ENCODE measurements at places on chromosomes 1 and 21.

DNA sequence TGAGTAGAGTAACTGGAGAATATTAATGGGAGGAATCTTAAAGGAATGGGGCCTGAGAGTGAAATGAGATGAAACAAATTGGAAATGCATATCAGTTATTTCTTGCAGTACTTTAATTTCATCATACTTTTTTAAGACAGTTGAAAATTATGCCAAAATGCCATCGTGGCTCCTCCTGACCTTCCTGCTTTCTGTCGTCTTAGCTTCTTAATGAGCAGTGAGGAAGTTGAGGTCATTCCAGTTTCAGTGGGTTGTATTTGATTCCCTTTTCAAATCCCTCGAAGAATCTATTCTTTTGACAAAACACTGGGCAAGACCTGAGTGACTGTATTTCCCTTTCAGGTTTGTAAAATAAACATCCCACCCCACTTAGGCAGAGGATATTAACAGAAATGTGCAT lies 134.9 kb upstream of the MAP1LC3C start:
- DNase-seq, result no peak

- no peak for DNase-seq
Observed at GRCh38 chr1:63987014-63987627, 213.3 kb downstream of the ROR1 start.

GRCh38 chr1:29696656-29697390 lies 460.5 kb downstream of the PTPRU start:
- no peak for DNase-seq

GRCh38 chr1:115241309-115241708 lies 96.7 kb downstream of the NGF start:
- no peak for DNase-seq

GRCh38 chr1:155884982-155885381 lies 25.6 kb downstream of the SYT11 start:
- DNase-seq, result no peak

GRCh38 chr1:172142324-172142723 lies 278.2 kb upstream of the C1orf105 start:
- no peak for DNase-seq

DNA sequence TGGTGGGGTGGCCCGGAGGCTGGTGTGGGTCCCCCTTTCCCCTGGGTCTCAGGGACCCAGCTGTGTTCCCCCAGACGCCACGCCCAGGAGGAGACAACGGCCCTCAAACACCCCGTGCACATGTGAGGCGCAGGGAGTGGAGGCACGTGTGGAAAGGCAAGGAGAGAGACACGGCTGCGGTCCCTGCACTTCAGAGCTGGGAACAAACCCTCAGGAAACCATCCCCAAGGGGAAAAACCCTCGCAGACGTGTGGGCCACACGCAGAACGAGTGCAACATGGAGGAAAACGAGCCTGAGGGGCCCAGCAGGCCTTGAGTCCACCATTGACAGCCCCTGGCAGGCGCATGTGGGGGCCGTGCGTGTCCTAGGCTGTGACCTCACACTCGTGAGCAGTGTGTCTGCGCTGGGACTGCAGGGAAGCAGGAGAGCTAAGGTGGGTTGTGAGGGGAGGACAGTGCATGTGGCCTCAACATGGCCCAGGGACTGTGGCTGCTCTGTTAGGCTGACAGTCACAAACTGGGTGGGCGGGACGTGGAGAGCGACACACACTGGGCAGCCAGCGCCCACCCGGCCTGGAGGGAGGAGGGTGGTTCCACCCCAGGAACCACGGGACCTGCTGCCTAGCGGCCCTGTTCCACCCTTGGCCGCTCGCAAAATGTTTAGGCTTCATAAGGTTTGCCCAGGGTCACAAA lies 20.0 kb downstream of the ITGB2 start:
- DNase-seq, result no peak

DNA sequence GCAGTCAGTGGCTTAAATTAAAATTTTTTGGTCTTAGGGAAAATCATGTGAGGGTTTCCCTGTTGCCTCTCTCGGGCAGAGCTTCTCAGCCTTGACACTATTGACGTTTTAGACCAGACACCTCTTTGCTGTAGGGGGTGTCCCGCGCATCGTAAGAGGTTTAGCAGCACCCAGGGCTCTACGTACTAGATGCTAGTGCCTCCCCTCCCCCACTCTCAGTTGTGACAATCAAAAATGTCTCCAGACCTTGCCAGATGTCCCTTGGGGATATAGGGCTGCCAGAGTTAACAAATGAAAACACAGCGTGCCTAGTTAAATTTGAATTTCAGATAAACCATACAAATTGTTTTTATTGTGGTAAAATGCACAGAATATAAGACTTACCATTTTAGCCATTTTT lies 293.3 kb downstream of the DISC1 start:
- DNase-seq, result no peak

DNA sequence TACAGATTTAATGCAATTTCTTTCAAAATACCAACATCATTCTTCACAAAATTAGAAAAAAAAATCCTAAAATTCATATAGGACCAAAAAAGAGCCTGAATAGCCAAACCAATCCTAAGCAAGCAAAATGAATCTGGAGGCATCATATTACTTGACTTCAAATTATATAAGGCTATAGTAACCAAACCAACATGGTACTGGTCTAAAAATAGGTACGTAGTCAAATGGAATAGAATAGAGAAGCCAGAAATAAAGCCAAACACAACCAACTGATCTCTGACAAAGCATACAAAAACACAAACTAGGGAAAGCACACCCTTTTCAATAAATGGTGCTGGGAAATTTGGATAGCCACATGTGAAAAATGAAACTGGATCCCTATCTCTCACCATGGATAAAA lies 112.3 kb upstream of the TSPAN2 start:
- DNase-seq, result no peak

DNA sequence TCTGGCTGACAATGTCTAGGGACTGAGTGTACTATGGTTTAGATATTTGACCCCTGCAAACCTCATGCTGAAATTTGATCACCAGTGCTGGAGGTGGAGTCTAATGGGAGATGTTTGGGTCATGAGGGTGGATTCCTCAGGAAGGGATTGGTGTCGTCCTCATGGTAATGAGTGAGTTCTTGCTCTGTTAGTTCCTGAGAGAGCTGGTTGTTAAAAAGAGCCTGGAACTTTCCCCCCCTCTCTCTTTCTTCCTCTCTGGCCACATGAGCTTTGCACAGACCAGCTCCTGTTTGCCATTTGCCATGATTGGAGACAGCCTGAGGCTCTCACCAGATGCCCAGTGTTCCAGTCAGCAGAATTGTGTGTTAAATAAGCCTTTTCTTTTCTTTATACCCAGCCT lies 36.6 kb upstream of the CNIH3 start:
- no peak for DNase-seq

GRCh38 chr1:68301471-68302001 lies 69.2 kb upstream of the WLS start:
- DNase-seq, result no peak

DNA sequence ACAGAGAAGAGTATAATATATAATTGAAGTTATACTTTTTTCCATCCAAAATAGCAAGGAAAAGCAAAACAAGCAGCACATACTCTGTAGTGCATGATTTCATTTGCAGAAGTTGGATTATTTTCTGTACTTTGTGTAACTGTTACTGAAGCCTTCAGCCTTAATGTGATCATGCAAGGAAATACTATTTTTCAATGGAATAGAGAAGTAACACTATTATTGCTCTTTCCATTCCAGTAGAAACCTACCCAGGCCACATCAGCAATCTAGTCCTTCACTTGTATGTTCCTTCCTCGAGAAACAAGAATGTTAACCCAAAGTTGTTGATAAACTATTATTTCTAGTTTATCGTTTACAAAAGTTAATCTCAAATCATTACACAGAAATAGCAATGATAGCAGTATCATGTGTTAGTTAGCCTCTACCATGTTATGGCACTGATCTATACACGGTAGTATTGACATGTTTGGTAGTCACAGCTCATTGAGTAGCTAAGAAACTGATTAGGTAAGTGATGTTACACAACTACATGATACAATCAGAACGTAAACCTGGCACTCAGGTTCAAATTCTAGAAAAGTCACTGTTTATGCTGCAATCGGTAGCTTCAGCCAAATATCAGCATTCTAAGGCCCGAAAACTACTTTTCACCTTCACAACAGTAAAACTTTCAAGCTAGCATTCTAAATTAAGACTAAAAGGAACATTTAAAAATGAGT lies 37.6 kb upstream of the CHRM3 start:
- DNase-seq, result no peak

GRCh38 chr1:100624886-100625610 lies 87.1 kb downstream of the GPR88 start:
- DNase-seq, result no peak

DNA sequence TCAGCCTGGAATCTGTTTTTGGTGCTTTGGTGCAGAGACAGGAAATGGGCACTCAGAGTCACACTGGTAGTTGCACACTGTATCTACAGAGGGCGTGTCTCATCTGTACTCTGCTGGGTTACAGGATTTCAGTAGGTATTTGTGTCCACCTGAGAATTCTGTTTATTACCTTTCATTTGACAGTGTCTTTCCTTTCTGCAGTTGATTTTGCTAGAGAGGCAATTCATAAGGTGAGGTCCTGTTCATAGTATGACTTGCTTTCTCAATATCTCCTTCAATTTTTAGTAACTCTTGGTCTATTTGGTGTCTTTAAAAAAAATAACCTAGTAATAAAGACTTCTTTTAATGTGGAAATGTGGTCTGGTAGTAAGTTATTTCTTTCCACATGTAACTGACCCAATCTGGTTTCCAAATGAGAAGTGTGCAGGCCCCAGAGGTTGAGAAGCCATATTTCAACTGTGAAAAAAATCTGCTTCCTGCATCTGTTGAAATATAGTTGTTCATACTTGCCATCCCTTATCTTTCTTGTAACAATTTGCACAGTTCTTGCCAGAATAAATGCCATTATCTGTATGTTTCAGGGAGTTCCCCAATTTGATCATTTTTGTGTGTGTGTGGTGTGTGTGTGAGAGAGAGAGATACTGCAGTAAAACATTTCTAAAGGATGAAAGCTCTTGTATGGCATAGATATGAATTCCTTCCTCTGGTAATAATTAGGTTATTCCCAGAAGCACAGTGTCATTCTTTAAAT lies 78.4 kb upstream of the DNAJC6 start:
- DNase-seq, result no peak

- no peak for DNase-seq
Observed at GRCh38 chr1:96090134-96090533, 631.5 kb upstream of the PTBP2 start.

DNA sequence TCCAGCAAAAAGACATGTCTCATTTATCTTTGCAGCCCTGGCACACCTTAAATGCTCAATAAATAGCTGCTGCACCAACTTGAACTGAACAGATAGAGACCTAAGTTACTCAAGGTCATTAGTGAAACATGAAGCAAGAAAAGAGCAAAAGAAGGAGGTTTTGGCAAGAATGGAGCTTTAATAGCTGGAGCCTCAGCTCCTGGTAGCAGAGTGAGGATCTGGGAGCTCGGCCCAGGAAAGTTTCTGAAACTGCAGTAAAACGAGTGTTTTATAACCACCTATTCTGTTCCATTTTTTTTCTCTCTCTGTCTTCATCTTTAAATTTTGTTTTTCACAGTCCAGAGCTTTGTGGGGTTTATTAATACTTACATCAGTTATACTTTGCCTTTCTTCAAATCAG lies 207.5 kb downstream of the SETD4 start:
- no peak for DNase-seq

- no peak for DNase-seq
Observed at GRCh38 chr1:3359756-3360440, 94.6 kb upstream of the ARHGEF16 start.

Data from GM10248 (cell line).